ENCODE measurements at places on chromosomes 1 and 21.

DNA sequence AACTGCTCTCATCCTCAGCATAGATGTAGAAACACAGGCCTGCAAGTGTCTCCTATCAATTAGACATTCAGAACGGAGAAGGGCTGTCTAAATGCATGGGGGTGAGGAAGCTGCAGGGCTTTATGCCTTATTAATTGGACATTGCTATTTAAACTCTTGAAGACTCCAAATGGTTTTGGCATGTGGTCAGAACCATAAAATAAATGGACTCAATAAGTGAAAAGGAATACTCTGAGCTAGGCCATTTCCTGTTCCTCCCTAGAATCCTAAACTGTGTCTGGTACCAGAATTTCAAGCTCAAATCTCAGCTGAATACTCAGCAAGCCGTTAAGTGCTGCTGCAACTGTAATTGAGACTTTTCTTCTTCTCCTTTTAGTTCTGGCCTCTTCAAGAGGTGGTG lies 80.4 kb upstream of the C1orf87 start:
- DNase-seq = no peak

GRCh38 chr1:237748171-237748960 lies 142.4 kb downstream of the ZP4 start:
- no peak for DNase-seq

DNA sequence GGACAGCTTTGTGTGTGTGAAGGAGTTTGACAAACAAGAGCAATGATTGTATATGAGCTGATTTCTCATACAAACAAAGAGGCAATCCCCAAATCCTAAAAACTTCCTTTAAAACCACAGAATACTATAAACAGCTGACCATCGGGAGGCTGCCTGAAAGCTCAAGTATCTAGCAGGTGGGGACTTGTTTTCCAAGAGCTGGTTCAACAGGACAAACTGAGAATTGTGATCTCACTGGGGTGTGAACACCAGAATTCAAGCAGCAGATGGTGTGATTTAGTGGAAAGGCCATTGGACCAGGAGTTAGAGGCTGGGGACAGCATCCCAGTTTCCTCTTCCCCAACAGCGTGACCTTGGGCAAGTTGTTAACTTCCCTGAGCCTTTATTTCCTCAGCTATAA lies 13.9 kb downstream of the LMX1A start:
- no peak for DNase-seq

GRCh38 chr1:191508239-191508638 lies 650.0 kb upstream of the RGS18 start:
- no peak for DNase-seq
